NCI-H526 treated with DMSO at 0.1 percent for 48 hours (cell line): ENCODE measurements at places on chromosomes 2 and 18.

GRCh38 chr2:2902547-2903281 is 474.9 kb downstream of the EIPR1 start:
- no peak for DNase-seq

DNA sequence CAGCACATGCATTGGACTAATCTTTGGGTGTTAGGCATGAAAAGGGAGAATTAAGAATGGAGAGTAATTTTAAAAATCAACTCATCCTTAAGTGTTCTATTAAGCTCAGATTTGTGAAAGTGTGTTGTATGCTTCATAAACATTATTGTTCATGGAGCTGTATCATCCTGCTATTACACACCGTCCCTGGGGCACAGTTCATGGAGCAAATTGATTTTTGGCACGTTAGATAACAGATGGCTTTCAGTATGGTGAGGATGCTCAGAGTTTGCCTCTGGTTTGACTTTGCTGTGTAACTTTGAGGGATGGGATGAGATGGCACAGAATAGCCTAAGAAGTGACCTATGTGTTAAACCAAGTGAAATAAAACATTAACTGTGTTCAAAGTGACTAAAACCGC is 97.1 kb downstream of the MGAT5 start:
- DNase-seq = no peak

GRCh38 chr18:76943542-76944339 is 121.4 kb downstream of the ZNF236 start:
- DNase-seq = no peak

DNA sequence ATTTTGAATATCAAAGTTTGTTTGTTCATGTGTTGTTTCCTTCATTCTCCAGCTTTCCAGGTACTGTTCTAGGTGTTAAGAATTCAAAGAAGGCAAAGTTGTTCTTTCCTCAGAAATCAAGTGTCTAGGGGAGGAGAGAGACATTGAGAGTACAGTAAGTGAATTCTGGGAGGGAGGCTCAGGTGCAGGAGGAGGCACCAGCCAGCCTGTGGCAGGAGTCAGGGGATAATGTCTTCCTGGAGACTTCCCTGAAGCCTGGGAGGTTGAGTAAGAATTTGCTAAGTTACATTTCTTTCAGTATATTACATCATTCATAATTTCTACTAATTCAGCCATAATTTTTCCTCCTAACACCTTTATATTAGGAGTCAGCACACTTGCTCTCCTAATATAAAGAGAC is 462.1 kb downstream of the TDRD15 start:
- no peak for DNase-seq

DNA sequence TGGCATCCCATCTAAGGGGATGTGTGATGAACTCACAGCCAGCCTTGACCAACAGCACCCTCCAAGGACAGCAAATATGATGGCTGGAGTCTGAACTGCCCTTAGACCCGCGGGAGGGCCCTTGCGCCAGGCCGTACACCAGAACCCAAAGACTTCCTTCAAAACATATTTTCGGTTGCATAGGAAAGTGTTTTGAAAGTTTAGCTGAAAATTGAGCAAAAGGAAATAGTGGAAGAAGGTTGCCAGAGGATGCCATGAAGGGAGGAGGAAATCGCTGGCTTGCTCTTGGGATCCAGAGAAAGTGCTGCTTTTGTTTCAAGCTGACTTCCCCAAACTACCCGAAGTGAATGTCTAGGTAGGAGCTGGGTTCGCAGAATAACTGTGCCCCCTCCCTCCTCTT is 61.3 kb downstream of the IL1R2 start:
- DNase-seq = no peak

DNA sequence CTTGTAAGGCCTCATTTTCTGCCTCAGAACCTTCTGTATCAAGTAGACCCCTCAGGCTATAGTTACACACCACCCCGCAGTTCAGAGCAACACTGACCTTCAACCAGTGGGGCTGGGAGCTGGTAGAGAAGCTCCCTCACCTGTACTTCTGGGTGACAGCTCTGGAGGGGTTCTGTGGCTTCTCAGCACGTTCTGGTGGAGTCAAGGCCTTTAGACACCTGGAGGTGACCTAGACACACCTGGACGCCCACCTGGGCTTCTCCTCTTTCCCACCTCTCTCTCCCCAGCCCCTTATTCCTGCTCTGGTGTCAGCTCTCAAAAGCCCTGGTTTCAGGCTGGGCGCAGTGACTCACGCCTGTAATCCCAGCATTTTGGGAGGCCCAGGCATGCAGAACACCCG is 7.3 kb upstream of the CIB4 start:
- no peak for DNase-seq

GRCh38 chr2:39547811-39548719 is 111.0 kb upstream of the MAP4K3 start:
- no peak for DNase-seq

GRCh38 chr2:10356439-10356811 is 53.7 kb downstream of the HPCAL1 start:
- DNase-seq = no peak

- DNase-seq = no peak
Observed at GRCh38 chr18:74175658-74176057, 27.3 kb downstream of the TIMM21 start.

DNA sequence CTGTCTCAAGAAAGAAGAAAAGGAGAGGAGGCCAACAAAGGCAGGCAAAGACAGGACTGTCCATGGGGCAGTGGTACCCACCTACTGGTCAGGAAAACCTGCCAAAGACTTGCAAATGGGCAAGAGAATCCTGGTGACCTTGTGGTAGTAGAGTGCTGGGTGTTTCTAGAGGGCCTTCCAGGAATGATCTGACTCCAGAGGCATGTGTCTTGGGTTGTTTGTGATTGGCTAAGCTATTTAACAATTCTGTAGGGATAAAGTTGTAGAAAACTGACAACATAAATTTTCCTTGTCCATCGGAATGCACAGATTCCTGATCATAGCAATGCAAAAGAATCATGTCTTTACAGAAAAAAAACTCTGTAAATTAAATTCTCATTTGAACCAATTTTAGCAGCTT is 68.5 kb upstream of the ZNF532 start:
- no peak for DNase-seq

GRCh38 chr18:47731276-47731675 is 199.2 kb downstream of the SMAD2 start:
- DNase-seq = no peak

DNA sequence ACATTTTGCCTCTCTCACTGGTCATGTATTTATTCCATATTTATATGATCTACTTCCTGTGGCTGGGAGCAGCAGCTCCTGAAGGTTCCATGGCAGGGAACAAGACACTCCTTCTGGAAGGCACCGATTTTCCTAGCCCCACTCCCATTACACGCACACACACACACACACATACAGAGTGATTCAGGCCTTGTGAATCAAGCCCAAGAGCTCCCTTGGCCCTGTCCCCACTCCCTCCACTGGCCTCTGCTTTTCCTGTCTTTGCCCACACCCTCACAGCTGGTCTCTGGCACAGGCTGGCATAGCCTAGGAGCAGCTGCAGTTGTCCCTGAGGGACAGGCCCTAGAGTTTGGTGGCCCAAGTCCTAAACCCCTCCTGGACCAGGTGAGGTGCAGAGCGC is 201.7 kb downstream of the NAPG start:
- DNase-seq = no peak

DNA sequence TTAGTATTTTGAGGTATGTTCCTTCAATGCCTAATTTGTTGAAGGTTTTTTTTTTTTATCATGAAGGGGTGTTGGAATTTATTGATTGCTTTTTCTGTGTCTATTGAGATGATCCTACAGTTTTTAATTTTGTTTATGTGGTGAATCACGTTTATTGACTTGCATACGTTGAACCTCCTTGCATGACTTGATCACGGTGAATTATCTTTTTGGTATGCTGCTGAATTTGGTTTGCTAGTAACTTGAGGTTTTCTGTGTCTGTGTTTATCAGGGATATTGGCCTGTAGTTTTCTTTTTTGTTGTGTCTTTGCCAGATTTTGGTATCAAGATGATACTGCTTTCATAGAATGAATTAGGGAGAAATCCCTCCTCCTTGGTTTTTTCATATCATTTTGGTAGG is 23.9 kb downstream of the CLIP4 start:
- DNase-seq = no peak

GRCh38 chr2:217890445-217890844 is 112.3 kb downstream of the TNS1 start:
- no peak for DNase-seq

GRCh38 chr18:45879681-45880655 is 54.5 kb downstream of the SIGLEC15 start:
- DNase-seq = no peak

DNA sequence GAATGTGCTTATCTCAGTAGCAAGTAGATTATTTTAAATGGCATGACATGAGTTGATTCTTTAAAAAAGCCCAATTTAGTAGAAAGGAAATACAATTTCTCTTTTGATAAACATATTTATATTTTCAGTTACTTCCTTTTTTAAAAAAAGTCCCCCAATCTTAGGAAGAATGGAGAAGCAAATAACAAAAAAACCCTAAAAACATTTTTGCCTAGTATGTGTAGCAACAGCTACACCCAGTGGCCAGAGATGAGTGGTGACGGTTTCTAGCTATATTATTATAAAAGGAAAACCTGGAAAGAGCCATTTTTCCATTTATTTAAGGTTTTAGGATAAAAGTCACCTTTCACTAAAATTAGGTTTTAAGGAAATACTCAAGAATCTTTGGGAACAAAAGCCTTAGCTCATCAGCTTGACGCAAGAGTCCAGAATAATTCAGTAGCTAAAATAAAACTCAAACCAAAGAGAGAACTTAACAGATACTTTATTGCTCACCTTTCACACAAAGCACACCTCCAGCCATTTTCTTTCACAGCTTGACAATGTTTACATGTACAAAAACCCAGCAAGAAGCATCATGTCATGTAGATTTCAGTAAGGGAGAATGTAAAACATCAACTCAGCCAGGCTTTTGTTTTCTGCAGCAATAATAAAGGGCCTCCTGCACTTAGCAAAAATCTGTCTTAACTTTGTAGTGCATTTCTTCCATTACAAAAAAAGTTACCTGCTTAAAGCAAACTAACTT is 15.7 kb downstream of the FAM98A start:
- no peak for DNase-seq

GRCh38 chr2:128439031-128439790 is 120.5 kb upstream of the HS6ST1 start:
- no peak for DNase-seq
